Right atrium auricular region (tissue), 2 donors: ENCODE measurements at places on chromosomes 16 and 17.

DNA sequence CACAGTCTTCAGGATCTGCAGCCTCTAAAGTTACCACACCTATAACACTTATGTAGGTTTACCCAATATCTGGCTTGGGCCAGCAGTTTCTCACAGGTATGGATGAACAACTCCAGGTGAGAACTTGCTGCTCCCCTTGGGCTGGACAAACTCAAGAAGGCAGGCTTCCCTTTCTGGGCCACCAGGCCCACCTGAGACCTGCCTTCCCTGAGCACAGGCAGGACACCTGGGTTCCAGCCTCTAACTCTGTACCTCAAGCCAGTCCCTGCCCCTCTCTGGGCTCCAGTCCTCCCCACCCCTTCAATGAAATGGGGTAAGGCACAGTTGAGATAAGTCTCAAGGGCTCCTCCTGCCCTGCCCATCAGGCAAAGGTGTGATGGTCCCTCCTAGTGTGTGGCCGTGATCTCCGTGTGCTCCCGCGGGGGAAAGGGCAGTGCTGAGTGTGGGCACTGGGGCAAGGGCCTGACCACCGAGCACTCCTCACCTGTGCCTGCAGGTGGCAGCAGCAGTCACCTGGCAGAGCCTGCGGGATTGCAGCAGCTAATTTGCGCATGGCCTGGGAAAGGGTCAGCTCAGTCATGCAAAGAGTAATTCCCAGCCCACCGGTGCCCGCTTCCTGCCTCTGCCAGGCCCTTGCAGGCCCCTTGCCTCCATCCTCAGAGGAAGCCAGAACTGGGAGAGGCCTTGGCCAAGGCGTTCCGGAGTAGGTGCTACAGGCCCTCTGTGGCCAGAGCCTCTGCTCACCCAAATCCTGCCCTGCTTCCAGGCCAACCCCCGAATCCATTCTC lies 28.2 kb upstream of the ADGRG1 start:
- DNase-seq = no peak

DNA sequence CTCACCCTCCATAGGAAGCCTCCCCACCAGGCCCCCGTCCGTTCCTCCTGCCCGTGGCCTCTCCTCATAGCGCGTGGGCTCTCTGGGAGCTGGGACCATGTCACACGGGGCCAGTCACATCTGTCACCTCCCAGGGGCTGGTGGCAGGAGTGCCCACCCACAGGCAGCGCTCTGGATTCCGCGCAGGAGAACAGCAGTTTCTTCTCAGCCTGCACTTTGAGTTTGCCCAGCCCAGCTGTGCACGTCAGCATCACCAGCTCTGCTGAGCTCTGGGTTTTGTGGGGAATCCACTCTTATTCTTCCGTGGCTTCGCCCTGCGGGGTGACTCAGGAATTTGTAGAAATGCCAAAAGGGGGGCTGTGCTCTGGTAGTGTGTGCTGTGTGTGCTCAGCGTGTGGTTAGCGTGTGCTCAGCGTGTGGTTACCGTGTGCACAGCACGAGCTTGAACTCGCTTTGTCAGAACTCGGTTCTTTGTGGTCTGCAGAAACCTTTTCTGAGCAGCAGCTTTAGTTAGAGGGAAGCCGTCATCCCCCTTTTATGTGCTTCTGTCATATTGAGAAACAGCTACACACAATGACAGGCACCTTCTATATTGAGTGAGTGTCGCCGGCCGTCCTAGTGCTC lies 3.2 kb downstream of the ACSF3 start:
- no peak for DNase-seq

GRCh38 chr16:29900102-29900887 lies at the start of gene ASPHD1:
TSS of gene ASPHD1 (plus strand) at chr16:29900488. CDS start at chr16:29900972, 484 bp downstream.
- DNase-seq = no peak

DNA sequence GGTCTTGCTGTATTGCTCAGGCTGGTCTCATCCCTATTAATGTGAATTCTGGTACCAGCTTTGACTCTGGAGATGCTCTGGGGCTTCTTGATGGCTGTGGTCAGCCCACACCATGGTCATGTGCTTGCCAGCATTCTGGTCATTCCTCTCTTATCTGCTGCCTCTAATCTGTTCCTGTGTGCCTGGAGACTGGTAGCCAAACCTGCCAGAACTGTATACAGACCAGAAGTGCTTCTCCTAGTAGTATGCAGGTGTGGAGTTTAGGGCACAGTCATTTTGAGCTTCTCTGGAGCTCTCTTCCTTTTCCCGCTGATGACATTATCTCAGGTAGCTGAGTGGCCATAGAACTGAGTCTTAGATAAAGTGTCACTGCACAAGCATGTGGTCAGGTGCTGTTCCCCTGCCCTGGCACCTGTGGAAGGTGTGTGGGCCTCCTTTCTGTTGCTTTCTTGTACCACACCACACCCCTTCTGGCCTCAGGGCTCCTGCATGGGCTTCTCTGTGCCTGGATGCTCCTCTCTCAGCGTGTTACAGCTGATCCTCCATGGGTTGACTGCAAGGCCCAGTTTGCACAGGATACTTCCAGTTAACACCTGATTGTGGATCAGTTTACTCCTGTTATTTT lies 162.7 kb downstream of the SPECC1 start:
- DNase-seq = no peak

DNA sequence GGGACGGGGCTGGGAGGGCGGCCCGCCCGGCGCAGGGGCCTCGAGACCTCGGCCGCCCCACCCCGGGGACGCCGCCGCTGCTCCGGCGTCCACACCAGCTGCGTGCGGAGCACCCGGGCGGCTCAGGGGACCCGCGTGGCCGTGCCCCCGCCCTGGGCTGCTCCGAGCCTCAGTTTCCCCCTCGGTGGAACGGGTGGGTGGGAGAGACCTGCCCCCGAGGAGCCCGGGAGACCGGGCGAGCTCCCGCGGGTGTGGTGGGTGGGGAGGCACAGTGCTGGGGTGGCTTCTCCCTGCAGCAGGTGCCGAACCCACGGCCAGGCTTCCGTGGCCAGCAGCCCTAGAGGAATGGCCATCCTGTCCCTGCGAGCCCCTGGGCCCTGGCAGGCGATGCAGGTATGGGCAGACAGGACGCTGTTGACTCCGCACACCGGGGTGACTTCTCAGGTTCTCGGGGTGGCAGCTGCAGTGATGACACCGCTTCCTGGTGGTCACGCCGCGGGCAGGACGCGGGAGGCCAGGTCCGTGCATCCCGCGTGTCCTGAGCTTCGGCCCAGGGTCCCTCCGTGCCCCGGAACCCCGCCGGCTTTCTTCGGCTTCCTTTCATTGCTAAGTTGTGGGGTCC lies 677 bp downstream of the DEF8 start:
- DNase-seq = no peak

DNA sequence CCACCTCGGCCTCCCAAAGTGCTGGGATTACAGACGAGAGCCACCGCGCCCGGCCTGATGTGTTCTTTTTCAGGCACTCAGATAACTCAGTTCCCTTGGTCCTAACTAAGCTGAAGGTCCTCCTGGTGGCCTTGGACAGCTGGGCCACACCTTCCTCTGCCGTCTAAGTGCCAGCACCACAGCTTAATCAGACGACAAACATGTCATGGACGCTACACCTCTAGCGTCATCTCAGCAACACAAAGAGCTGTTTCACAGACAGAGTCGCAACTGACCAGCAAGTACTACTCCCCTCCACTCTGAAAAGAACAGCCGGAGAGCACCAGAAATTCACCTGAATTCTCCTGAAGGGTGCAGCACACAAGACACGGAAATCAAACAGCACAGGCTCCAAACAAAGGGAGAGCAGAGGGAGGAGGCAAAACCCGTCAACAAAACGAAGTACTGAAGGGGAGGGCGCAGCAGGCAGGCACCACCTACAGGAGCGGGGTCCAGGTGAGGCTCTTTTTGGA lies 4.4 kb downstream of the TRAP1 start:
- DNase-seq = no peak

GRCh38 chr16:17452922-17453321 lies 17.8 kb downstream of the XYLT1 start:
- DNase-seq = no peak

GRCh38 chr17:21351366-21352065 lies 24.6 kb upstream of the KCNJ12 start:
- DNase-seq = no peak

- DNase-seq = no peak
These were observed 1.1 kb upstream of the TEKT3 start for GRCh38 chr17:15342460-15342859.

- DNase-seq = peak; percentile 68
These were observed 21.7 kb downstream of the SLC25A10 start for GRCh38 chr17:81733507-81734404.
